Hepatocyte (in vitro differentiated cells): ENCODE measurements at places on chromosomes 6 and 20. TPM values are rescaled to one million over a fixed set of nuclear protein-coding genes. Genes with fewer than 3 reads are reported as not detected.
A peak's percentile ranks its signal among the peaks of the same experiment; 100 is the strongest.

The CDH4 gene
- total RNA-seq: 0.53 TPM in 1 of 2 replicates, not detected in the other

The SERAC1 gene
- total RNA-seq: 10.9 and 15.2 TPM in 2 replicates

The LZTS3 gene
- total RNA-seq: 36.4 and 38.1 TPM in 2 replicates

The MOG gene
- not detected in 2 replicates for total RNA-seq

The SLC22A16 gene
- not detected in 2 replicates for total RNA-seq

The SLC9A8 gene
- total RNA-seq: 6.7 and 10.4 TPM in 2 replicates

The NKX2-4 gene
- not detected in 2 replicates for total RNA-seq

The SLC24A3 gene
- total RNA-seq: 1.0 and 1.7 TPM in 2 replicates

The SCGN gene
- total RNA-seq: 25.7 and 25.9 TPM in 2 replicates

- H3K4me1 ChIP-seq: peaks cover 12% of the 10 kb centered on the region
- H3K27ac ChIP-seq: no peak overlapping the region
- no peaks in the 10 kb centered on the region for H3K36me3 ChIP-seq
- no peak overlapping the region for H3K4me3 ChIP-seq
- no peaks in the 10 kb centered on the region for H3K27me3 ChIP-seq
Observed at GRCh38 chr6:157768304-157768703, 54.7 kb upstream of the SNX9 start.

- DNase-seq: no peak
- no peak overlapping the region for H3K4me3 ChIP-seq
- no peaks in the 10 kb centered on the region for H3K4me1 ChIP-seq
- H3K27me3 ChIP-seq: no peaks in the 10 kb centered on the region
Observed at GRCh38 chr20:60573003-60573680, 614.9 kb downstream of the CDH26 start.

- H3K36me3 ChIP-seq: no peaks in the 10 kb centered on the region
- H3K4me3 ChIP-seq: no peak overlapping the region
- no peaks in the 10 kb centered on the region for H3K4me1 ChIP-seq
- no peaks in the 10 kb centered on the region for H3K27me3 ChIP-seq
- no peak overlapping the region for H3K27ac ChIP-seq
Observed at GRCh38 chr6:54185885-54186284, 74.6 kb downstream of the MLIP start.

DNA sequence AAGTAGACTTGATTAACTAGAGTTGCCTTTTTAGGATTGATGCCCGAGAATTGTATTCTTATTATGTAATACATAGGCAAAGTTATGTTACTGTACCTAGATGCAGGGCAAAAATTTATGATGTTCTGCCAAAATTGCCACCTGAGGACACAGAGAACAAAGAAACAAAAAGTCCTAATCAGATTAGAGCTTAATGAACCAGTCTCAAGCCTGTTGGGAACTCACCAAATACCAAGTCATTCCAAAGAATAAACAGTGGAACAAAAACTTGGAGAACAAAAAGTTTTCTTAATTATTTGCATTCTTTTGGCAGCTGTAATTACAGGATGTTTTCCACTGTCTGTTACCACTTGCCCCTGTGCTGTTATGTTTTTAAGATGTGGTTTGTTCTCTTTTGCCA is 154.7 kb upstream of the SGK1 start:
- H3K27ac ChIP-seq: no peak overlapping the region
- no peaks in the 10 kb centered on the region for H3K36me3 ChIP-seq
- peaks cover 11% of the 10 kb centered on the region for H3K4me1 ChIP-seq

DNA sequence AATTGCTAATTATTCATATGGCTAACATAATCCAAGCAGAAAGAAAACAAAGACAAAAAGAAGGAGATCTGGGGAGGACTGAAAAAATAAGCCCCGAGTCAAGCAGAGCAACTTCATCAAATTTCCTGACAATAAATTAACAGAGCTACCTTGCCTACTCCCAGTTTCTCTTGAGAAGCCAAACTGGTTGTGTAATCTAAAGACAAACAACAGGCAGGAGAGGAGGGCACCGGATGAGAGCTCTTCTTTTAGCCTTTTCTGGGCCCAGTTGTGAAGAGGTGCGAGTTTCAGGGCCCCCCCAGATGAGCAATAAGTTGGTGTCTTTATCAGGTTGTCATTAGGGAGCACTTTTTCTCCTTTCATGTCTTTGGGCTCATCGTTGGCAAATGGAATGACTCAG is 197.1 kb upstream of the PCSK2 start:
- no peaks in the 10 kb centered on the region for H3K4me1 ChIP-seq
- H3K27me3 ChIP-seq: no peaks in the 10 kb centered on the region
- H3K36me3 ChIP-seq: no peaks in the 10 kb centered on the region
- no peak overlapping the region for H3K4me3 ChIP-seq

DNA sequence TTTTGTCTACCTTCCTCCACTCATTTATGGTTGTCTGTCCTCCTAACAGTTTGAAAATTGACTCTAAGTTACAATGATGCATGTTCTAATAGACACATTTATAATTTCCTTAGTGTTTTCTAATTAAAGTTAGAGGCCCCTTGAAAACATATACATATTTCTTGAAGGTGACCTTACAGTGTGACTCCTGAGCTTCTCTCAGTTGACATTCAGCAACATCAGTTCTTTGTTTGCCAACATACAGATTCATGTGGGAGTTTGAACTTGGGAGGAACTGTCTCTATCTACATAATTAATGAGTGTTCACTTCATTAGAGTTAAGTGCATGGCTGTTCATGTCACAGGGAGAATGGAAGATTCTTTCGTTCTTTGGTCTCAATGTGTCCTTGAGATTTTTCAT is 658.2 kb downstream of the GRIK2 start:
- H3K4me3 ChIP-seq: no peak overlapping the region
- no peaks in the 10 kb centered on the region for H3K36me3 ChIP-seq
- H3K27ac ChIP-seq: no peak overlapping the region
- H3K27me3 ChIP-seq: no peaks in the 10 kb centered on the region

DNA sequence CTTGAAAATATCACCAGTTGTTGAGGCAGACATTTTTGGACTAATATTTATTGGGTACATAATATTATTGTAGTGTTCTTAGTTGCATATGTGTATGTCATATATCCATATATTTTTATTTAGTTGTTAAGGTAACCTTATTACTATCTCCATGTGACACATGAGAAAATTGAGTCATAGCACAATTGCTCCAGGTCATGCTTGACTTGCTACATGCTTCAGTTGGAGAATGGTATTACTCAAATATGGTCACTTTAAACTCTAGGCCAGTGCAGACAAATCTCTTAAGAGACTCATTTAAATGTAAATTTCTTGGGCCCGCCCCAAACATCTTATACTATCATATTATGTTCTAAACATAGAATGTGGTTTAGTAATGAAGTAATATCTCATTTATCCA is 246.1 kb downstream of the RIMS1 start:
- H3K27ac ChIP-seq: no peak overlapping the region
- H3K27me3 ChIP-seq: no peaks in the 10 kb centered on the region
- no peaks in the 10 kb centered on the region for H3K36me3 ChIP-seq
- no peak overlapping the region for H3K4me3 ChIP-seq

DNA sequence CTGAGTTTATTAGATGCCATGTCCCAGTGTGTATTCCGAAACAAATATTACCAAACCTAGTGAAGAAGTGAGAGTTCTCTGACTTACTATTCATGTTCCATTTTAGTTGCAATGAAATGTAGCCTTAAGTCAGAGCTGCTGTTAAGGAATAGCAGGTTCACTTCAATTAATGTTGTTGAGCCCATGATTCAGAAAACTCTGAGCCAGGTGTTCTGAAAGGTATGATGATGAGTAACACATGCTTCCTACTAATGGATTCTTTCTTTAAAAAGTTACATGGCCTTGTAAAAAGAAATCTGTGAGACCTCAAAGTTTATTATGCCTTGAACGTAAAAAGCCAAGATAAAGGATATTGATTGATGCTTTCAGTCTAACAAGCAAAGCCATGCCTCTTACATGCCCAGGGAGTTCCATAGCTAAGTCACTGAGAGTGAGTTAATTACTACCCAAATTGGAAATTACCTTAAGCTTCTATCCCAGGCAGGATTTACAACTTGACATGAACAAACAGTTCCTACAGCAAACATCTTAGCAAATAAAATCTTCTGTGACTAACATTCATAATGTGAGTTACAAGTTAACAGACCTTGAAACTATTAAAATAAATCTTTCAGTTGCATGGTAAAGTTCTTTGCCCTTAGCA is 122.9 kb downstream of the AKAP7 start:
- no peaks in the 10 kb centered on the region for H3K36me3 ChIP-seq
- peaks cover 14% of the 10 kb centered on the region for H3K4me1 ChIP-seq
- peak overlapping the region; percentile 80 for H3K27ac ChIP-seq
- DNase-seq: peak; percentile 38
- H3K27me3 ChIP-seq: no peaks in the 10 kb centered on the region

DNA sequence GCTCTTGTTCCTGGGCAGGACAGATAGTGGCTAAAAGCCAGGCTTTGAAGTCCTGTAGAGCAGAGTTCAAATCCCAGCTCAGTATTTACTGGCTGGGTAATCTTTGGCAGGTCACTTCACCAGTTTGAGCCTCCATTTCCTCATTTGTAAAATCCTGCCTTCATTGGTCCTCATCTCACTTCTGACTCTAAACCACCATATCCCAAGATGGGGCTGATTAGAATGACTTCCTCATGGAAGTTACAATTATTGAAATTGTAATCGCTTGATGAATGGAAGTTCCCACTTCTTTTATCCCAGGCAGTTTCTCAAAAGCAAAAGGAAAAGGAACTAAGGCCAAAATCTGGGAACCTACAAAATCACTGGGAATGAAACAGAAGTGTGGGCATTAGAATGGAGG is 35.9 kb upstream of the B4GALT5 start:
- H3K36me3 ChIP-seq: no peaks in the 10 kb centered on the region
- no peak overlapping the region for H3K4me3 ChIP-seq
- no peaks in the 10 kb centered on the region for H3K4me1 ChIP-seq
- no peaks in the 10 kb centered on the region for H3K27me3 ChIP-seq

- no peak for DNase-seq
- no peaks in the 10 kb centered on the region for H3K36me3 ChIP-seq
- H3K27ac ChIP-seq: no peak overlapping the region
- peaks cover 16% of the 10 kb centered on the region for H3K4me1 ChIP-seq
- H3K27me3 ChIP-seq: no peaks in the 10 kb centered on the region
Observed at GRCh38 chr6:116887894-116888293, 10.9 kb downstream of the RFX6 start.

GRCh38 chr6:163751032-163751525 is 336.6 kb downstream of the QKI start:
- no peak overlapping the region for H3K4me3 ChIP-seq
- H3K36me3 ChIP-seq: no peaks in the 10 kb centered on the region
- DNase-seq: no peak
- no peak overlapping the region for H3K27ac ChIP-seq

GRCh38 chr6:93728150-93728549 is 308.8 kb upstream of the EPHA7 start:
- no peaks in the 10 kb centered on the region for H3K4me1 ChIP-seq
- H3K4me3 ChIP-seq: no peak overlapping the region
- no peak for DNase-seq
- no peak overlapping the region for H3K27ac ChIP-seq
- H3K27me3 ChIP-seq: no peaks in the 10 kb centered on the region

- H3K4me3 ChIP-seq: no peak overlapping the region
- no peak overlapping the region for H3K27ac ChIP-seq
- DNase-seq: no peak
Observed at GRCh38 chr6:140846503-140847261, 1286.0 kb upstream of the GJE1 start.

GRCh38 chr6:31792761-31793171 is 2.8 kb downstream of the VARS1 start:
- no peak for DNase-seq
- H3K27me3 ChIP-seq: no peaks in the 10 kb centered on the region
- no peak overlapping the region for H3K27ac ChIP-seq
- no peaks in the 10 kb centered on the region for H3K36me3 ChIP-seq
- H3K4me3 ChIP-seq: no peak overlapping the region

GRCh38 chr6:136639702-136640101 is 89.5 kb upstream of the MAP7 start:
- no peaks in the 10 kb centered on the region for H3K4me1 ChIP-seq
- H3K4me3 ChIP-seq: no peak overlapping the region
- H3K36me3 ChIP-seq: no peaks in the 10 kb centered on the region
- no peak for DNase-seq
- H3K27ac ChIP-seq: no peak overlapping the region

DNA sequence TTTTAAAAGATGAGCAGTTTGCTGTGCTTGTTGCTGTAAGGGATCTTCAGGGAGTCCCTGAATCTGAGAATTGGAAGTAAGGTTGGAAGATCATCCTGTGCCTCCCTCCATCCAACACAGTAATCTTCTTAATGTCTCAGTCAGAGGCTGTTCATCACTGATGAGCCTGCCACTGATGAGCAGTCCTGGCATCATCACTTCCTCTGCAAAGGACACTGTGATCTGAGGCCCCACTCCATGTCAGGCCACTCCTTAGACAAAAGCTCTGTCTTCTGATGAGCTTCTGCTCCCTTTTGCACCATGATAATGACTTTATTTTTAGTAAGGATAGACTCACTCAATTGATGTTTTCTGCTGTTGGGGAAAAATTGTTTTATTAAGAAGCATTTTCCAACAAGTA is 121.0 kb downstream of the UST start:
- H3K4me3 ChIP-seq: no peak overlapping the region
- H3K27me3 ChIP-seq: no peaks in the 10 kb centered on the region
- H3K36me3 ChIP-seq: no peaks in the 10 kb centered on the region

- H3K27me3 ChIP-seq: no peaks in the 10 kb centered on the region
- H3K27ac ChIP-seq: no peak overlapping the region
- H3K36me3 ChIP-seq: no peaks in the 10 kb centered on the region
Observed at GRCh38 chr6:56848105-56848504, 106.8 kb upstream of the BEND6 start.

- H3K4me1 ChIP-seq: no peaks in the 10 kb centered on the region
- no peak overlapping the region for H3K27ac ChIP-seq
- no peak overlapping the region for H3K4me3 ChIP-seq
Observed at GRCh38 chr6:92196325-92196724, 1223.0 kb downstream of the EPHA7 start.

GRCh38 chr6:43593938-43594337 is 18.0 kb downstream of the POLH start:
- H3K4me3 ChIP-seq: no peak overlapping the region
- H3K36me3 ChIP-seq: no peaks in the 10 kb centered on the region
- no peaks in the 10 kb centered on the region for H3K4me1 ChIP-seq
- H3K27ac ChIP-seq: no peak overlapping the region

DNA sequence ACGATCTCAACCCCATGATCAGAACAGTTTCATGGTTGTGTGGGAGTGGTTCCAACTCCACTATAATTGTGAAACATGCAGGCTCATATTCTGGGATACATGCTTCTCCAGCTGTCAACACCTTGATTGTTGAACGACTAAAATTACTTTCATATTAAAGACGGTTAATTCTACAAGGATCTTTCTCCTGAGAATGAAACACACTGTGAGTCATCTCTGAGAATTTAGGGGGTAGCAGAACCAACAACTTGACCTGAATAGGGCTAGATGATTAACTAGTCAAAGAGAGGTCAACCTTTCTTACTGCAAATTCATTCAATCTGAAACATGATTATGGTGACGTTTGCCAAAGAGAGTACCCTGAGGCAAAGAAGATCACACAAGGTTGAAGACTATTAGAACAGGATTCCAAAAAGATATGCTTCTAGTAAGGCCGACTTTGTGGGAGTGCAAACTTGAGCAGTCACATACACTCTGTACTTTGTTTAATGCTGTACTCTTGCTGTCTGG is 175.2 kb upstream of the CITED2 start:
- H3K27me3 ChIP-seq: no peaks in the 10 kb centered on the region
- DNase-seq: no peak
- H3K4me1 ChIP-seq: peaks cover 25% of the 10 kb centered on the region
- H3K36me3 ChIP-seq: no peaks in the 10 kb centered on the region
- no peak overlapping the region for H3K27ac ChIP-seq
